ENCODE measurements at places on chromosomes 3 and 15.

DNA sequence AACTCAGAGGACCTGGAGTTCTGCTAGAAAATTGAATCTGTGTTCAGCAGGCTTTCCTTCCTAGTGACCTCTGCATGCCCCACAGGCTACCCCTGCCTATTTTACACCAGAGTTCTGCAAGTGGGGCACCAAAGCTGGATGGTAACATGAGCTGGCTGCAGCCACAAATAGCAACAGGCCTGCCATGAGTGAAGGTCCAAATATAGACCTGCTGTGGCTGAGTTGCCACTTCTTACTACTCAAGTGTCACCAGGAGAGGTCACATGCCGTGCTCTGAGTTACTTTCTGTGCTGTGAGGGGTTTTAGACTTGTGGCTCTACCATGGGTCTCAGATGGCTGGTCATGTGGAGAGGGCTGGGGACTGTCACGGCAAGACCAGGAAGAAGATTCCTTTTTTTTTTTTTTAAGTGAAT, at the start of gene FSD2:
Gene FSD2 (minus strand): TSS at position 76 of the 413 bp plus-strand sequence. CDS start 18,679 bp downstream, outside the sequence.
- no peak for DNase-seq

GRCh38 chr3:169923831-169924230, 12.5 kb downstream of the SAMD7 start:
- no peak for DNase-seq

DNA sequence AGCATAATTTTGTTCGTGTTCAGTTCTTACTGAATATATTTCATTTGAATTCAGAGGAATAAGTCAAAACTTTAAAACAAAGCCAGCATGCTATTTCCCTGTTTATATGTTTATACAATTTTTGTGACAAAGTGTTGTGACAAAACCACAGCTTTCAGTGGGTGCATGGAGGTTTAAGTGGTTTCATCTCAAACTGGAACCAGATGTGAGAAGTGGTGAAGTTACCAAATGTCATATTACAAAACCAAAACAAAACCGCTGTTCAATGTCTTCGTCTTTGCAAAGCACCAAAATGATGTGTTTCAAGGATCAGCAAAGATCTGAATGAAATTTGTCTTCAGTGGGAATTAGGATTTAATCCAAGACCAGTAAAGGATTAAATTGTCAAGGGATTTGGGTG, 59.3 kb upstream of the OSTN start:
- no peak for DNase-seq

GRCh38 chr3:129950318-129951046, 24.0 kb upstream of the TRH start:
- no peak for DNase-seq

DNA sequence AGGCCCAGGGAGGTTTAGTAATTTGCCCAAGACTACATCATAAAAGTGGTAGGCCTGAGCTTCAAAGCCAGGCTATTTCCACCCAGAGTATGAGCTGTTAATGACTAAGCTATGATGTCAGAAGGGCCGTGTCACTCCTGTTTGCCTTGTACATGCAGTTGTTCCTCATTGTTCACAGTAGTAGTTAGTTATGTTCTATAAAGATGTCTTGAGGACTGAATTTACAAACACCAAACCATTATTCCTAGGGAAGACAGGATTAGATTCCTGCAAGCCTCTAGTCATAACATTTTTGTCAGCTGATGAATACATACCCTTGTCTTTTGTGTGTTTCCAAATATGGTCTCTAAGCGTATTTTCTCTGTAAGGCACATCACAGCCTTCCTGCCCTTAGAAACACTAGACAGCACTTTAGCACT, 20.9 kb upstream of the LARS2 start:
- no peak for DNase-seq

DNA sequence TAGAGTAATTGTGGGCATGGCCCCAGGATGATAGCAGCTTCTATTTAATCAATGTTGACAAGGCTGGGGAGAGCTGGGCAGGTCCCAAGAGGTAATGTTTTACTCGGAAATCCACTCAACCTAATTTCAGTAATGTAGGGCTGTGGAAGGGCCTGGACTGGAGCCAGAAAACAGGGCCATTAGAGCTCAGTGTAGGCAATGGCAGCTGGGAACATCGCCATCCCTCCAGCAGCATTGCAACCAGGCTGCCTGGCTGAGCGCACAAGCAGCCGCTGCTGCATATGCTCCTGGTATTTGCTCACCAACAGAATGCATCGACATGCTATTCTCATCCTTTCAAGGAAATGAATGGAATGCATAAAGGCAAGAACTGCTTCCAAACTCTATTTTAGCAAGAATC, 90.0 kb downstream of the GAP43 start:
- no peak for DNase-seq

- no peak for DNase-seq
Measured at GRCh38 chr3:3923619-3924018, 124.4 kb downstream of the LRRN1 start.

DNA sequence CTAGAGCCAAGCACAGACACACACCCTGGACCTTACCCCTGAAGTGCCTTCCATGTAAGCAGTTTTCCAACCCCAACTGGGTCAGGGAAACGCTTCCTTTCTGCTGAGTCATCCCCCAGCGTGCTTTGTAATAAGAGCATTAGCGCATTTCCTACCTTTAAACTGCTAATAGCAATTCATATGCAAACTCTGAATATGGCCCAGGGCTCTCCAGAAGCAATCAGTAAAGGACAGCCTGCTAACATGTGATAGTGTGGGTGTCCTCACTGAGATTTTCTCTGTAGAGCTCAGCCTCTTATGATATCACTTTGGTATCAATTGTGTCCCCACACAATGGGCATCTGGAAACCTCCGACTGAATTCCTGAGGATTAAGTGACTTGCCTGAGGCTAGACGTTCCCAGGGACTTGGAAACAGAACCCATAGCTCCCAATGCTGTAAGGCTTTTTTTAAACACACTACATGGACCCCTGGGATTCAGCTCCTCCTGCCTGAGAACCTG, 5.6 kb downstream of the GABRB3 start:
- DNase-seq: no peak

DNA sequence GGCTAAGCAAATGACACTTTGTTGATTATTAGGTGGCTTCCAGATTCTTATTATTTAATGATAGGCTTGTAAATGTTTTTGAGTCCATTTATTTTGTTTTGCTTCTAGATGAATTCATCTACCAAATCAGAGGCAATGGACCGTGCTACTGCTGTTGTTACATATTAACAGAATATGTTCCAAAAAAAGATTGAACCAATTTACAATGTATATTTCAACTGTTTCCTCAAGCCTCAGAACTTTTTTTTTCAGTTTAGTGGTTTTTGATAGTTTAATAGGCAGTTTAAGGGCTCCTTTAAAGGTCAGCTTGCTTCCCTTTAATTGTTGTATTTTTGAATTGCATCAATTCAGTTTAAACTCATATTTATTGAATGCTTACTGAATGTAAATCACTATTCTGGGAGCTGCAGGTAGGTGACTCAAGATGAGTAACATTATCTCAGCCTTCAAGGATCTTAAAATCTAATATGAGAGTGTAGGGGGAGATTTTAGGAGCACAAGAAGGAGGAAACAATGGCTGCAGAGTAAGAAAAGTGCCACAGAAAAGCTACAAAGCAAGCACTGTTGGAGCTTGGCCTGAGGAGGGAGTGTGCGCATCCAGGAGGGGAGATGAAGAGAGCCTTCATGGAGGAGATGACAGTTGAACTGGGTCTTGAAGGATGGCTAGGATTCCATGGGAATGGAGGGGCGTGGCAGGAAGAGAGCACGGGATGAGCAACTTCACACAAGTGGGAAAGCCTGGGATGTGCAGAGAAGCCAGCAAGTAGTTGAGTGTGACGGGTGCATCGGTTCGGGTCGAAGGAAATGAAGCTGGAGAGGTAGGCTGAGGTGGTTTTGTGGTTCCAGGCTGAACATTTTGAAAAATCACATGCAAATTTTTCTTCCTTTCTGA, 14.7 kb downstream of the MAP2K1 start:
- DNase-seq: no peak

DNA sequence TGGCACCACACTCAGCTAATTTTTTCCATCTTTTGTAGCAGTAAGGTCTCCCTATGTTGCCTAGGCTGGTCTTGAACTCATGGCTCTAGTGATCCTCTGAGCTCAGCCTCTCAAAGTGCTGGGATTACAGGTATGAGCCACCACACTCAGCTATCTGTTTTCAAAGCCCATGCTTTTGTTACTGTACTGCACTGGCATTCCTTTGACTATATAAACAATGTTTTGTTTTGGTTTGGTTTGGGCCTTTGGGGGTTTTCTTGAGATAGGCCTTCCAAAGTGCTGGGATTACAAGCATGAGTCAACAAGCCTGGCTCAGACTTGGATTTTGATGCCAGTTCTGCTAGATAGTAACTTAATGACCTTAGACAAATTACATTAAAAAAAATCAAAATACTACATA, 89.7 kb upstream of the GK5 start:
- no peak for DNase-seq

DNA sequence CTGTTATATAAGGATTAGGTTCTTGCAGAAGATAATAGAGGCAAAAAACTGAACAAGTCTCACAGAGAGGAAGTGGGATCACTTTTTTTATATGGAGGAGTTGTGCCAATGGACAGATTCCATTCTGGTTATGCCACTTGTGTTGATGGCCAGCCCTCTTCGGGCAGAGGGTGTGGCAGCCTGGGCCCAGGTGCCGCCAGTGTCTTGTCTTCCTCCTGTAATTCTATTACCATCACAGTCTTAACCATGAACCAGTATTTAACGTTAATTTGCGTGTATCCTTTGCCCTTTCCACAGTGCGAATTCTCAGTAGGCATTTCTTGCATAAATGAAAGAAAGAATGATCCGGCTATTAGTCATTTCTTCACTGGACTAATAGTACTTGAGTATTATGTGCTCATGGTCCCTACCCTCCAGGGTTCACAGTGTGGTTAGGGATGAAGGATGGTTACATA, 7.0 kb upstream of the USP4 start:
- no peak for DNase-seq

GRCh38 chr3:25038922-25039321, 389.1 kb upstream of the RARB start:
- DNase-seq: no peak

DNA sequence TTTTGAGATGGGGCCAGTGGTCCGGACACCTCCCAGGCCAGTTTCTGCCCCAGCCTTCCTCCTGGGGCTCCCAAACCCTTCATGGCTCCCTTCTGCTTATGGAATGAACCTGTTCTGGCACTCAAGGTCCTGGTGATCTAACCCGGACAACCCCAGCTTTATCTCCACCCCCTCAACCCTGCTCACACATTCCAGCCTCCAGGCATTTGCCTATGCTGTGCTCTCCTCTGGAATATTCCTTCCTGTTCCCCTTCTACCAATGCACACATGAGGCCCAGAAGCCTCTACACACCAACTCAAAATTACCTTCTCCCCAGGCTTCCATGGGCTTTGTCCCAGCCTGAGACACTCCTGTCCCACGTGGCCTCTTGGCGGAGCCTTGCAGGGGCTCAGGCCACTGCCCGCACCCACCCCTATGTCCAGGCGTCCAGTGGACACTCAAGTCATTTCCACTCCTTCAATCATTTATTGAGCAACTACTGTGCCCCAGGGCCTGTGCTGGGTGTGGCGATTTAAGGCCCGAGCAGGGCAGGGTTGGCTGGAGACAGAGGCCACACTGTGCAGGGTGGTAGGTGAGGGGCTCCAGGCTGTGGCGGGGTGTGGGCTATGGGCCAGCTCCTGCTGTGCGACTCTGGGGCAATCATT, 18.8 kb downstream of the PLXND1 start:
- DNase-seq: no peak

- DNase-seq: no peak
Measured at GRCh38 chr15:65401611-65402240, 21.0 kb downstream of the IGDCC4 start.

- no peak for DNase-seq
Measured at GRCh38 chr3:98726084-98726483, 37.1 kb upstream of the ST3GAL6 start.

DNA sequence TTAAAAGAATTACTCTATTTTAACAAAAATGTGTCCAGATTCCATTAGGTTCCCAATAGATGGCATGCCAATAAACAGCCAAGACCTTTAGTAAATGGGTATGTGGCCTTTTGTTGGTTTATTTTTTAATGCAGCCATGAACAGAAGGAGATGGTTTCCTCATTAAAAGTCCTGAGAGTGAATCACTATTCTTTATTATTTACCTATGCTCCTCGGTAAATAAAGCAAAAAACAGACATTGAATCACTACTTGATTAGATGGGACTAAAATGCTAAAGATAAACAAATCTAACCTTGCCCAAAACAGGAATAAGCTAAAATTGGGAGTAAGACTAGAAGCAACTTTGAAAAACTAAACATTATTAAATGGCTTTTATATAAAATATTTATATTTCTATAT, 94.2 kb downstream of the TNIK start:
- DNase-seq: no peak

GRCh38 chr3:175270198-175270837, 411.2 kb downstream of the NAALADL2 start:
- DNase-seq: no peak

DNA sequence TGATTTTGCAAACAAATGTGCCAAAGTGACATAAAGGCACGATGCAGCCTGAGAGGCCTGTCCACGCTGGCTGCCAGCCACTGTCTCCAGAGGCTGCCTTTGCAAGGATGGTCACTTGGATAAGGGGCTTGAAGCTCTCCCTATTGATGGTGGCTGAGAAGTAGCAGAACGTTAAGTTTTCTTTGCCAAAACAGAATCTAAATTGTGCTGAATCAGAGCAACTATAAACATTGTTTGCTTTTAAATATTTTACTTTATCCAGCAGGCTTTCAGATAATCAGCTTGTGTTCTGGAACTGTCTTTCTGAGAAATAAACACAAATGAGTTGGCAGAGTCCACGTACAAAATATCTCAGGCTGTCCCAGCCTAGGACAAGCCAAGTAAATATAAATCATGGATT, 23.8 kb upstream of the CNBP start:
- no peak for DNase-seq

DNA sequence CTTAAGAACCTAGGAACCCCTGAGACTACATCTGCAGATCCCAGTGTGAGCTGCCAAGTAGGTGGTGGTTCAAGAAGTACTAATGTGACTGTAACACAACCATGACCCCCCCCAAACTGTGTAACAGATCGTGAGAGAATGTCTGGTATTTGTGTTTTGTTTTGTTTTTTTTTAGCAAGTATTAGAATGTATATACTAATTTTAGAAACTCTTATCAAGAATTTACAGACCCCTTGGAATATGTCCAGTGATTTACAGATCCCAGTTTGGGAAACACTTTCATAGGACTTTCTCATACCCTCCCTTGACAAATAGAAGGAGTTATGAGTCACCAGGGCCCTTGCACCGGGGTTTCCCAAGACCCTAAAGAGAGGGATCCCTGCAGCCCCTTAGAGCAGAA, 79.8 kb downstream of the SEMA5B start:
- DNase-seq: no peak

- no peak for DNase-seq
Measured at GRCh38 chr15:60957111-60957510, 272.0 kb downstream of the RORA start.

GRCh38 chr15:49855917-49856637, 235.2 kb downstream of the DTWD1 start:
- DNase-seq: no peak

GRCh38 chr3:195080571-195081151, 190.3 kb downstream of the XXYLT1 start:
- no peak for DNase-seq

- DNase-seq: no peak
Measured at GRCh38 chr3:124293584-124293983, 301.7 kb upstream of the ROPN1 start.

- peak; percentile 71 for DNase-seq
Measured at GRCh38 chr3:173584838-173585831, 187.6 kb downstream of the NLGN1 start.

- no peak for DNase-seq
Measured at GRCh38 chr3:171168086-171168485, 141.6 kb upstream of the SLC2A2 start.
